ENCODE measurements at places on chromosomes 13 and 19.

GRCh38 chr19:3653865-3654513, 27.4 kb upstream of the CACTIN start:
- DNase-seq, result no peak

DNA sequence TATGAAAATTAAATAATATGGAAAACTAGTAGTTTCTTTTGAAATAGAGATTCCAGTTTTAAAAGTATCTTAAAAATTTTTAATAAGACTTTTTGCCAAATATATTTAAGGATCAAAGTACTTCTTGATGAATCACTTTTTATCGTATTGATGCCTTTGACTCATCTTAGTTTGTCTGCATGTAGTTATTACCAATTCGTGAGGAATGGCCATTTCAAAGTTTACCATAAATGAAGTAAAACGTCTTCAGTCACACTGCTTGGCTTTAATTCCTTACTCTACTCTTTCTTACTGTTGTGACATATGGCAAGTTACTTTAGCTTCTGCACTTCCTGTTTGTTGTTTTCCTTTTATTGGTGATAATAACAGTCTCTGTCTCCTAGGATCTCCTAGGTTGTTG, 38.3 kb downstream of the NDFIP2 start:
- DNase-seq, result no peak

DNA sequence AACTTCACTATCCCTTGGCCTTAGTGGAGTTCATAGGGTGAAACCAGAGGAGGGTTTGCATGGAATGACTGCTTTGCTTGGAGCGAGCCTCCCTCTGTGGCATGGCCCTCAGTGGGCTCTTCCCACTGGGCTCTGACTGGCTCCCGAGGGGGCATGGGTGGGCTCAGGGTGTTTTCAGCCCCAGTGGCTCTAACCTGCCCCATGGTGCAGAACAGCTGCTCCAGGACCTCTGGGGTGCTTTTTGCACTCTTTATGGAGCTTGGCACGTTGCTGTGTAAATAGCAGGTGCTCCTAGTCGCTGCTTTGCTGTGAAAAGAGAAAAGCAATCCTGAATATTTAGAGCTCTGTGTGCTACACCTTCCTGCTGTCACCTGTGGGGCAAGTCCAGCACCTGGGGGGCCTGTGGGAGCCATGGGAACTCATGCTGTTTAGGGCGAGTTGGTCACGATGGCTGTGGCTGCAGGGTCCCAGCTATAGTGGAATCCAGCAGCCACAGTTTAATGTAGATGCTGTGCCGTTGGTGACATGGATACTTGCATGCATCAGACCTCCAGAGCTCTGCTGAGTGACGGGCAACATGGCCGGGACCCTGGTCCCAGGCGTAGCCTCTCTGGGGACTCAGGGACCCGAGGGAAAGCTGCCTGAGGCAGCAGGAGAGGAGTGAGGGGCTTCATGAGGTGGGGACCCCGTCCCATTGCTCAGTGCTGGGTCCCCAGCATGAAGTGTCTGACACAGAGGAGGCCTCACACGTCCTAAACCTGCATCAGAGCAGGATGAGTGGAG, 14.3 kb upstream of the MCF2L start:
- DNase-seq, result no peak

- DNase-seq, result no peak
Measured at GRCh38 chr13:51004111-51004865, 94.7 kb downstream of the RNASEH2B start.

- no peak for DNase-seq
Measured at GRCh38 chr13:71087432-71087831, 779.6 kb downstream of the DACH1 start.

DNA sequence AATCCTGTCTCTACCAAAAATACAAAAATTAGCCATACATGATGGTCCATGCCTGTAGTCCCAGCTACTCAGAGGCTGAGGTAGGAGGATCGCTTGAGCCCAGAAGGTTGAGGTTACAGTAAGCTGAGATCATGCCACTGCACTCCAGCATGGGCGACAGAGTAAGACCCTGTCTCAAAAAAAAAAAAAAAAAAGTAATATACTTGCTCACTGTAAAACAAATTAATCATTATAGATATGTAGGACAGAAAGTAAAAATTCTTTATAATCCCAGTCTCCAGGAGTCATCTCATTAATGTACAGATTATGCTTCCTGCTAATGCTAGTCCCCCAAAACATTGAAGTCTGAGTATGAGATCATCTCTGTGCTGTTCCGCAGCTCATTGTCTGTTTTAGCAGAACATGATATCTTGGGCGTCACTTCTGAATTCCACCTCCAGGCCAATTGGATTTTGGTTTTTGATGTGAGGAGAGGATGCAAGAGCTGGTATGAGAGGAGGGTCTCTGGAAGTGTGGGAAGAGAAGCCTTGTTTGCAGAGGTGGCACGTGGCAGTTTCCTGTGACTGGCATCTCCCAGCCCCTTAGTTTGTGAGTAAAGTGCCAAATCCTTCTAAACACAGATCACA, 75.4 kb upstream of the NPAS1 start:
- DNase-seq, result no peak

DNA sequence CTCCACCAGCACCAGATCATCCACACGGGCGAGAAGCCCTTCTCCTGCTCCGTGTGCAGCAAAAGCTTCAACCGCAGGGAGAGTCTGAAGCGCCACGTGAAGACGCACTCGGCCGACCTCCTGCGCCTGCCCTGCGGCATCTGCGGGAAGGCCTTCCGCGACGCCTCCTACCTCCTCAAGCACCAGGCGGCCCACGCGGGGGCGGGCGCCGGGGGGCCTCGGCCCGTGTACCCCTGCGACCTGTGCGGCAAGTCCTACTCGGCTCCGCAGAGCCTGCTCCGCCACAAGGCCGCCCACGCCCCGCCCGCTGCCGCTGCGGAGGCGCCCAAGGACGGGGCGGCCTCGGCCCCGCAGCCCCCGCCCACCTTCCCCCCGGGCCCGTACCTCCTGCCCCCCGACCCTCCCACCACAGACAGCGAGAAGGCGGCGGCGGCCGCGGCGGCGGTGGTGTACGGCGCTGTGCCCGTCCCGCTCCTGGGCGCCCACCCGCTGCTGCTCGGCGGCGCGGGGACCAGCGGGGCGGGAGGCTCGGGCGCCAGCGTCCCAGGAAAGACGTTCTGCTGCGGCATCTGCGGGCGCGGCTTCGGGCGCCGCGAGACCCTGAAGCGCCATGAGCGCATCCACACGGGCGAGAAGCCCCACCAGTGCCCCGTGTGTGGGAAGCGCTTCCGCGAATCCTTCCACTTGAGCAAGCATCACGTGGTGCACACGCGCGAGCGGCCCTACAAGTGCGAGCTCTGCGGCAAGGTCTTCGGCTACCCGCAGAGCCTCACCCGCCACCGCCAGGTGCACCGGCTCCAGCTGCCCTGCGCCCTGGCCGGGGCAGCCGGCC, 9.4 kb downstream of the ZNF784 start:
- DNase-seq, result no peak

DNA sequence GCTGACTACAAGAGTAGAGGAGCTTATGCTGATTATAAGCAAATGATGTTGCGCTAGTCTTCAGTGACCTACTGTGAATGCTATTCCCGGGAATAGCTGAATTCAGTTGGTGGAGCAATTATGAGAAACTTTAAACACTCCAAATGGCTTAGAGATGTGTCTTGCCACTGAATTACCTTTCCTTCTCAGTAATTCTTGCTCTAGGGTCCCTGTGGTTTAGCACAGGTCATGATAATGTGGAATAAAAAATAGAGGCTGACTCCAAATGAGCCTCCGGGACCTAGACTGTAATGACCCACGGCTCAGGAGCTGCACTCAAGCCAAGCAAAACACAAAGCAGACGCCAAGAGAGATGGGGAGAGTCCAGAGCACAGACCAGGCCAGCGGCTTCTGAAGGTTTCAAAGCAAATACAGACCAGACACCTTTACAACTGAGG, 124.7 kb downstream of the RGCC start:
- no peak for DNase-seq

DNA sequence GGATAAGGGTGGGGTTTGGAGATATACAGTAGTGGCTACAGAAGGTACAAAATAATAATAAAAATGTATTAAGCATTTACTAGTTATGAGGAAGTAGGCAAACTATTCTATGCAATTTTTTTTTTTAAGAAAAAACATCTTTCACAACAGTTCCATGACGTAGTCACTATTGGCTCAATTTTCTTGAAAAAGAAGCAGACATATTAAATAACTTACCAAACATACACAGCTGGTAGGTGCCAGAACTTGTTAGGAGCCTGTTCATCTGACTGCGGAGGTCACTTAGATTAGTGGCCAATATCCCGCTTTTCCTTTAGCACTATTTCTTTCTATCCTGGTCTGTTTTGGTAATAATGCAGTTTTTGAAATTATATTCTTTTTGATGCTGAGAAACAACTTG, 593.5 kb downstream of the KCTD12 start:
- DNase-seq, result no peak

DNA sequence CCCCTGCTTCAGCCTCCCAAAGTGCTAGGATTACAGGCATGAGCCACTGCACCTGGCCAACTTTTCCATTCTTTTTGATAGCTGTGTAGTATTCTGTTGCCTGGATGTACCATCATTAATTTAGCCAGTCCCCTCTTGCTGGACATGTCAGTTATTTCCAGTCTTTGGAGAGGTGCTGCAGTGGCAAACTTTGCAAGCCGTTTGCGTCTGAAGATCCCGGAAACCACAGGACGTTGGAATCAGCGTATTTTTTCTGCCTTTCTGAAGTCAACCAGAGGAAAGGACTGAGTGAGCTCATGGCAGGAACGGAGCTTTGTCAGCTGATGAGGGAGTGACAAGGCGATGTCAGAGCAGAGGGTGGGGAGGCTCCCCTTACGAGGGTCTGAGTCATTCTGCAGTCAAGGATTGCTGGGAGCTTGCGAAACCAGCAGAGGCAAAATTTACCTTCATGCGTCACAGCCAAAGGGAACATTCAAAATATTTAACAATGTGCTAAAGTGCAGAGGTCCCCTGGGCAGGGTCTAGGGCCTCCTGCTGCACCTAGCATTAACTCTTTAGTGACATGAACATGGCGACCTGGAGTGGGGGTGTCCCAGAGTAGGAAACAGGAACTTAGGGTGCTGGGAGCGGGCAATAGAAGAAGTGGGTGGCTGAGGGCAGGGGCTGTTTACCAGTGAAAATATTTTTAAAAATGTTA, 5.6 kb downstream of the C5AR1 start:
- DNase-seq, result peak; percentile 42

GRCh38 chr13:74253161-74253560, 119.0 kb upstream of the KLF12 start:
- DNase-seq, result no peak

DNA sequence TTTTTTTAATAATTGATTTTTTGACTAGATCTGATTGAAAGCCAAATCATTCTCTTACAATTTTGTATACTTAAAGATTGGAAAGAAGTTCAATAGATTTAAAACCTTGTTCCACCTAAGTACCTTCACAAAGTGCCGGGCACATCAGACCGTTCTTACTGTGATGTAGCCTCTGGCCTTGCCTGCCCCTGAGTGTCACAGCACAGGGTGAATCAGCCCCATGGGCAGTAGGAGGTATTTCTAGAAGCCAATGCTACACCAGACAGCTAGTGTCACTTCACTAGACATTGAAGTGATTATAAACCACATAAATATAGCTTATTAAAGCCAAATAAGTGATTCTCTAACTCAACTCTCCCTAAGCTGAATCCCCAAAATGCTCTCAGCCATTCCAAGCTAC, 131.3 kb downstream of the LACC1 start:
- no peak for DNase-seq

- peak; percentile 74 for DNase-seq
Measured at GRCh38 chr19:39402346-39403300, 4.0 kb upstream of the ZFP36 start.

DNA sequence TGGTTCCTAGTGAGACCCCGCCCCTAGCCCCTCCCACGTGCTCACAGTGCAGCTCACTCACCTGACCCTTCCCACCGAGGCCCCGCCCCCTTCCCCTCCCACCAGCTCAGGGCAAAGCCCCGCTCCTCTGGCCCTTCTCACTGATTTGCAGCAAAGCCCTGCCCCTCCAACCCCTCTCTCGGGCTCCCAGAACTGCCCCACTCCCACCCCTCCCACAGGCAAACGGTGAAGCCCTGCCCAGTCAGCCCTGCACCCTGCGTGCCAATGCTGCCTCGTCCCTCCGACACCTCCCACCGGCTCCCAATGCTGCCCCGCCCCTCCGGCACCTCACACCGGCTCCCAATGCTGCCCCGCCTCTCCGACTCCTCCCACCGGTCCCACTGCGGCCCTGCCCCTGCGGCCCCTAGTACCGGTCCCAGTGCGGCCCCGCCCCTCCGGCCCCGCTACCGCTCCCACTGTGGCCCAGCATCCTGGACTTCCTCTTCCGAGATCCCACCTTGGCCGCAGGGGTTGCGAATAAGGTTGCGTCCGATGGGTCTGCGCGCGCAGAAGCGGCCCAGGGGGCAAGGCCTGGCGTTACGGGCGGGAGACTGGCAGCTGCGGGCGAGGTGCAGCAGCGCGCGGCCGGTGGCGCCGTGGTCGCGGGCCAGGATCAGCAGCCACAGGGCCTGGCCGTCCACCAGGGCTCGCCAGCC, 834 bp downstream of the FBXO27 start:
- DNase-seq, result peak; percentile 72

- DNase-seq, result no peak
Measured at GRCh38 chr13:29905845-29906244, 55.4 kb upstream of the UBL3 start.

- no peak for DNase-seq
Measured at GRCh38 chr13:92044351-92044750, 645.9 kb downstream of the GPC5 start.

DNA sequence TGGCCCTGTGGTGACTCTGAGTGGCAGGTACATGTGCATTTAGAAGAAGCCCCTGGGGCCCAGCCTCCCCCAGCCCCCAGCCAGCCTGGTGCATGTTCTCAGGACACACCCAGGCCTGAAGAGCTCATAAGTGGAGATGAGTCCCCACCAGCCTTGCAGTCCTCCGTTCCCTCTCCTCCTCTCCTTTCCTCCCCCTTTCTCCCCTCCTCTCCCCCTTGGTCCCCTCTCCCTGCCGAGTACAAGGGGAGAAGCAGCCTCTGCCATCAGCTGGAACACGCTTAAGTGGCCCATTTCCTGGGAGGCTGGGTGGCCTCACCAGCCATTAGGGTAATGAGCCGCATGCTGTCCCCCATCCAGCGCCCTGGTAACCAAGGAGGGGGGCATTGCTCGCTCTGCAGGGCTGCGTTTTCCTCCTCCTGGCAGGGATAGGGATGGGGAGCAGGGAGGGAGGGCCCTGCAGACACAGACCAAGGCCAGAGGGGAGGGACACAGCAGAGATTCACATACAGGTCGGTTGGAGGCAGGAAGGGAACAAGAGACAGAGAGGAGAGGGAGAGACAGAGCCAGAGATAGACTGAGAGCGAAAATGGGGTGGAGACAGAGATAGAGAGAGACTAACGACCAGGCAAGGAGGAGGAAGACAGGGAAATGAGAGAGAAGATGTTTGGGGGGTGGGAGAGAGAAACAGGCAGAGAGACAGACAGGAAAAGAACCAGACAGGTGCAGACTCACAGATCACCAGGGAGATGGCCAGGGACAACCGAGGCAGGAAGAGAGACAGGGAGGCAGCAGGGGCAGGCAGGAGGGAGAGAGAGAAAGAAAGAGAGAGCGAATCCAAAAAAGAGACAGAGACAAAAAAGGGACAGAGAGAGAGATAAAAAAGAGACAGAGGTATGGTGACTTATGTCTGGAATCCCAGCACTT, 19.3 kb upstream of the DPP9 start:
- no peak for DNase-seq

Measured in stimulated activated CD4-positive, alpha-beta T cell treated with anti-CD3 and anti-CD28 coated beads, TNF-alpha, amount 100 ng/mL, for 48 hours (primary cell).